GM04503 (cell line): ENCODE measurements at places on chromosomes 2 and 18.

GRCh38 chr2:44112096-44112495 lies 56.6 kb upstream of the PPM1B start:
- DNase-seq, result no peak

DNA sequence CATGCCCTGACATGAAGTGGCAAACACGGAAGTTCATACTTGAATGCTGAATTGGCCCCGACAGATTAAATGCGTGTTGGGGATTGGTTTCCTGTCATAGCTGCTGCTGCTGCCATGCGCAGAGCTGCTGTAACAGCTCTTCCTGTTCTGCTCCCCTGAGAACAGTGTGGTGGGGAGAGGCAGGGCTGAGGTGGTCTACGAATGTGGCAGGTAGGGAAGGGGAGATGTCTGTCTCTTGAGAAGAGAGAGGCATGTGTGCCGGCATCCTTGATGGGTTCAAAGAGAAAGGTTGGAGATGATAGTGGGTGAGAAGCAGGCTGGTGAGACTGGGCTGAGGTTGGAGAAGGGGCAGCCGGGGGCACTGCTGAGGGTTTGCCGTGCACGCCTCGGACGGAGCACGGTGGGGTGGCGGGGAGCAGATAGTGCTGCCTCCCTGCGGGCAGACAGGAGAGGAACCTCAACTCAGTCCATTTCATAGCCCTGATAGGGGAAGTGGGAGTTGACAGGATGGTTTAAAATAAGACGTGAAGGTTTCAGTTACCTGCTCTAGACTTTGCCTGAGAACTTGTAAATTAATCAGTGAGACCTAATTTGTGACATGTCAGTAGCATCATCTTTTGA lies 46.1 kb downstream of the TMEM185B start:
- no peak for DNase-seq

DNA sequence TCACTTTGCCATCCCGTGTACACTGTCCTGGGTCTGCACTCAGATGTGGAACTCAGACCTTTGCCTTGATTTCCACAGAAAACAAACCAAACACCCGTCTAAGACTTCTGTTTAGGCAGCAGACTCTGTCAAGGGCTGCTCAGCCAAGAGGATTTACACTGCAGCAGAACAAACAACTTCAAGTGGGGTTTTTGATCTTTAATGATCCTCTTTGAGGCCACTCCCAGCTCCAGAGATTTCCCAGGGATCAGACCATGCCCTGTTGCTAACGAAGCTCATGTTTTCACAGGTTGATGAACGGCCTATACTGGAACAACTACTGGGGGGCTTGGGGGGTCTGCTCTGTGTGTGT lies 52.5 kb upstream of the LGALSL start:
- no peak for DNase-seq

DNA sequence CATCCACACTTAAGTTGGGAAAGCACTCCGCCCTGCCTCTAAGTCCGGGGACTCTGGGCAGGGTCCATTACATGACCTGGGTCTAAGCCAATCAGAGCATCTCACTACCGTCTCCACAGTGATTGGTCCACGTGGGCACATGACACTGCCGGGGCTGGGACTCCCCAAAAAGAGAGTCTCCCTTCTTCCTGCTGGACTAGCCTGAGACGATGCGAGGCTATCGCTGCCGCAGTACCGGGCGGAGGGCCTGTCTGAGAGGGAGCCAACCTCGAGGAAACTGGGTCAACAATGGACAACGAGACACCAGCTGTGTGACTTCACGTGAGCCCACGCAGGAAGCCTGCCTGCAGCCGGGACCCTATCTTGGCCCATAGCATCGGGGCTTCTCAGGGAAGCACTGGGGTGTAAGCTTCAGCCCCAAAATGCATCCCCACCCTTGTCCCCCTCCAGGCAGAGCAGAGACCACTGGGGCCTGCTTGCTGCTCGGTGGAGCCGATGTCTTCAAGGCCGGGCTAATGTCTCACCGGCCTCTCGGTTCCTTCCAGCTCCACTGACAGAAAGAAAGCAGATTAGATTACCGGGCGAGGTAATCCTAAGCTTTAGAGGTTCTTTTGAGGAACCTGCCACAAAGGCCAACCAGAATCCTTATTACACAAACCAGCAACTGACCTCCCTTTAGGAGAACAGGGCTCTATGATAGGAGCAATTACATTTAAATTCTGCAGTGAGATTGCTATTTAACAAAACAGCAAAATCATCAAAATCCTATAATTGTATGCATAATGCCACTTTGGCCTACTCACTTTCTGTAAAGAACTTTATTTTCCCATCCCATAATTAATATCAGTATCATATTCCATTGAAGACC lies 21.3 kb upstream of the COPS8 start:
- DNase-seq, result no peak

GRCh38 chr18:7367336-7367735 lies 136.4 kb downstream of the LRRC30 start:
- no peak for DNase-seq

- no peak for DNase-seq
Measured at GRCh38 chr2:9944330-9944758, 7.1 kb upstream of the GRHL1 start.

DNA sequence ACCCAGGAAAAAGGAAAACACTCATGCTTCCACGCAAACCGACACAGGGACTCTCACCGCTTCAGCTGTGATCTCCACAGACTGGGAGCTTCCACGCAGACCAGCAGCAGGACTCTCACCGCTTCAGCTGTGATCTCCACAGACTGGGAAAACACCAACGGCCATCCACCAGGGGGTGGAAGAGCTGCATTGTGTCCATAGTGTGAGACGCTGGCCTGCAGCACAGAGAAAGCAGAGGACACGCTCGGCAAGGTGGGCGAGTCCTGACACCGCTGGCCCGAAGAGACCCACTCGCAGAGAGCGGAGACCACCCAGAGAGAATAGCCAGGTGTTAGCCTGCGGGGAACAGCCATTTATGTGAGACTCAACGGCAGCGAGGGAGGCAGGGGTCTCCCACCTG lies 42.5 kb upstream of the NFATC1 start:
- DNase-seq, result no peak

DNA sequence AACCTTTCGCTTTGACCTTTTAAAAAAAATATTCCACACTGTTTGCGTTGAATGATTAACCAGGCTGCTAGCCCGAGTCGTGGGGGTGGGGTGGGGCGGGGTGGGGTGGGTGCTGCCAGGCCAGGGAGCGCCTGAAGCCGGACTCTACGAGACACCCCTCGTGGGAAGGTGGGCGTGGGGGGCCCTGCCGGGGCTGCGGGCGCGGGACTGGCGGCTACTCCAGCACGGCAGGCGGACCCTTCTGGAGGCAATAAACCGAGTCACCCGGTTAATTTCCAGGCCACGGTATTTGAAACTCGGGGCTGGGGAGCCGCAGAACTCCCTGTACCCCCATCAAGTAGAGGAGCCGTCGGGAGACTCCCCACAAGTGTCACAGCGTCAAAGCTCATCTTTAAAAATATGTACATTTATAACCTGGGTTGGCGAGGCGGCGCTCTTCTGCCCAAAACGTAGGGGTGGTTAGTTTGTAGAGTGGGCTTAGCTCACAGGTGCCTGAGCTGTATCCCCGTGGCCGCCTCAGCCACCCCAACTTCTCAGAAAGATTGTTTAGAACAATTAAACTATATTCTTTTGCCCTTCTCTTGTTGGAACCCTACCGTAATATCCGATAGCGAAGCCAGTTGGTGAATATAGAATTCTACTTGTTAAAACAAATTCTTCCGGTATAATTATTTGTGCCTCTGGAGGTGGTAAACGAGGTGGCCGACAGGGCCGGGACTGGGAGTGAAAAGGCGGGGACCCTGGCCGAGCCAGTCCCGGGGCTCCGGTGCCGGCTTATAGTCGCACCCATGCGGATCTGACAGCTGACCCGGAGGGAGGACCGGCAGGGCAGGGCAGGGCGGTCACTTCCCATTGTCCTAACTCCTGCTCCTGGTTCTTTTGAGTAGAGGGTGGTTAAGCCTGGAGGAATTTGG lies 1.4 kb downstream of the B3GNT2 start:
- DNase-seq, result no peak

GRCh38 chr2:177796011-177796410 lies 276.6 kb downstream of the PDE11A start:
- no peak for DNase-seq

DNA sequence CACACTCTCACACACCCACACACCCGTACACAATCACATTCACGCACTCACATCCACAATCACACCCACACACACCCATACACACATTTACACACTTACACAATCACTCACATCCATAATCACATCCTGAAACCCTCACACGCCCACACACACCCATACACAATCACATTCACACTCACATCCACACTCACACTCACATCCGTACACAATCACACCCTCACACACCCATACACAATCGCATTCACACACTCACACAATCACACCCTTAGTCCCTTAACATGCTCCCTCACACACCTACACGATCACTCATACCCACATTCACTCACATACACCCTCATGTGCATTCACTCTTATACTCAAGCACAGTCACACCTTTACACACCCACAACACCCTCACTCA lies 105.8 kb downstream of the ITGB1BP1 start:
- no peak for DNase-seq

- no peak for DNase-seq
Measured at GRCh38 chr2:95392730-95393455, 9.6 kb upstream of the FAHD2A start.

DNA sequence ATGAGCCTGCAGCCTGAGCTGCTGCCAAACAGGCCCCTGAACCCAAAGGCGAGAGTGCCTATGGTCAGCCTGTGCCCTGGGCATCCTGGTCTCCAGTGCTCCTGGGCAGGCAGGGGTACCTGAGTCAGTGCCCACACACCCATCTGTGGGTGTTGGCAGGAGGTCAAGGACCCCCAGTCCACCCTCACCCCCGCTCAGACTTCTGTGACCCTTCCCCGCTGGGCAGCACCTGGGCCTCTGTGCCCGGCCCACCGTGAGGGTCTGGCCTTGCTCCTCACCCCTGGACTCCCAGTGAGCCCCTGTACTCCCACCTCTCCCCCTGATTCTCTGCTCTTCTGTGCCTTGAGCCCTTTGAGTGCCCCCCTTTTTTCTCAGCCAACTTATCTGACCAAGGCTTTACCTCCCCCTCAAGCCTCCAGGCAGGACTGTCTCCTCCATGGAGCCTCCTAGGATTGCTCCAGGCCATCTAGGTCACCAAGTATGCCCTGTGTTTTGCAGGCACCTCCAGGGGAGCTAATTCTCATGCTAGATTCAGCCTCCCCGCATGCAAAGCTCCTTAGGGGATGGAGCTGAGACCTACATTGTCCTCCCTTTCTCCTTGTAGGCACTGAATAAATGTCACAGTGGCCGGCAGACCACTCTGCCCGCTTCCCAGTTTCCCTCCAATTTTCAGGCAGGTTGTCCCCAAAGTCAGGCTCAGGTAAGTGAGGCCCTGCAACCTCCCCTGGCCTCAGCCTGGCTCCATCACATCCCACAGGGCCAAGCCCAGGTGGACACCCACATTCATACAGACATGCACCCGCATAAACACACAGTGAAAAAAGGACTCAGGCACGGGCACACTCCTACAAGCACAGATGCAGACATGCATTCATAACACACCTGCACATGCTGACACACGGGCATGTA lies 21.9 kb upstream of the PTMA start:
- DNase-seq, result no peak
